ENCODE measurements at places on chromosomes 1 and 21. TPM values are rescaled to one million over a fixed set of nuclear protein-coding genes. Genes with fewer than 3 reads are reported as not detected.

Gene WRAP73
- polyA plus RNA-seq = 30.1 TPM

Gene RAB4A
- 18.8 TPM for polyA plus RNA-seq

Gene LCE3E
- polyA plus RNA-seq = not detected

Gene PLD5
- polyA plus RNA-seq = not detected

Gene FAM177B
- polyA plus RNA-seq = not detected

Gene CENPL
- 7.0 TPM for polyA plus RNA-seq

Gene MROH7
- not detected for polyA plus RNA-seq

Gene PTGS2
- polyA plus RNA-seq = not detected

Gene KCNE1
- 0.14 TPM for polyA plus RNA-seq

Gene MEF2D
- polyA plus RNA-seq = 13.8 TPM

Measured in CD4-positive, alpha-beta memory T cell (primary cell).